ENCODE measurements at places on chromosomes 5 and 9.
A peak's percentile ranks its signal among the peaks of the same experiment; 100 is the strongest.

DNA sequence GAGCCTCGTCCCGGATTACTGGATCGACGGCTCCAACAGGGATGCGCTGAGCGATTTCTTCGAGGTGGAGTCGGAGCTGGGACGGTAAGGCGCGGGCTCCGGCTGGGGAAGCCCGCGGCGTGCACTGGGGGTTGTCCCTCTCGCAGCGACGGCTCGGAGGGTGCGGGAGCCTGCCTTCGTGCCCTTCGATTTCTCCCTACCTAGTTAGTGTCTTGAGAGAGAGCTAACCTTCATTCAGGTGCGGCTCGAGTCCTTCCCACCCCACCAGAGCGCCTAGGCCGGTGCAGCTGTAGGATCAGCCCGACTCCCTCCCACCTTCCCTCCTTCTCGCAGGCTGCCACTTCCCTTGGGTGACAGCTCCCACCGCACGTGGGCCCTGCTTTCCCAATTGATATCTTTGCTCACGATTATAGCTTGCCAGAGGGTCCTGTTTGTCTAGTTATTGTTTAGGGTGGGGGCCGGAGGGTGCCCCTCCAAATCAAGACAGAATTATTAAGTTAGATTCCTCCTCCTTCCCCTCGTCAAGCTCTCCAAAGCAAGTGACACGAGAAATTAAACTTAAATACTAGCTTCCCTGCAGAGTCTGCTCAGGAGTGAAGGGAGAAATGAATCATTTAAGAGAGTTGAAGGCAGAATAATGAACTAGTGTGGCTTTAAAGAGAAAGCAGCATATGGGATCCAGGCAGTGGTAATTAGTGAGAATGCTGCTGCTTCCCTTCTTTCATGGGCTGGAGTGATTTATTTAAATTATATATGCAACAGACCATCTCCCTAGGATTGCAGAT is 569 bp downstream of the CAMK4 start:
- no peak for DNase-seq

- peak; percentile 48 for DNase-seq
Measured at GRCh38 chr9:130043654-130044623, 950 bp upstream of the FNBP1 start.

DNA sequence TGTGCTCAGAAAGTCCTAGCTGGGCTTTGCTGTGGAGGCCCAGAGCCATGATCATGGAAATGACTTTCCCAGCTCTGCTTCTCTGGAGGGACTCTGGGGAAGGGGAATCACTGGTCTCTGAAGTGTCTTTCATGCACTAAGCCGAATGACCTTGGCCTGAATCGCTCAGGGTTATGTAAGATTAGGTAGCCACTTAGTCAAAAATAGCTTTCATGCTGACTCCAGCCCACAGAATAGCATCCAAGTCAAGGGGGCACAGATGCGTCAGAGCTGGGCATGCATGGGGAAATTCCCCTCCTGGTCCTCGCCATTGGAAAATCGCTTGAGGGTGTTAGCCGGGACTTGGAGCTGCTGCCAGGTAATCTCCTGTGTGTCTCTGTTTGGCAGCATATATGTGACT is 36.1 kb upstream of the PPARGC1B start:
- no peak for DNase-seq

GRCh38 chr9:121915304-121915625 is 177.8 kb downstream of the TTLL11 start:
- no peak for DNase-seq

DNA sequence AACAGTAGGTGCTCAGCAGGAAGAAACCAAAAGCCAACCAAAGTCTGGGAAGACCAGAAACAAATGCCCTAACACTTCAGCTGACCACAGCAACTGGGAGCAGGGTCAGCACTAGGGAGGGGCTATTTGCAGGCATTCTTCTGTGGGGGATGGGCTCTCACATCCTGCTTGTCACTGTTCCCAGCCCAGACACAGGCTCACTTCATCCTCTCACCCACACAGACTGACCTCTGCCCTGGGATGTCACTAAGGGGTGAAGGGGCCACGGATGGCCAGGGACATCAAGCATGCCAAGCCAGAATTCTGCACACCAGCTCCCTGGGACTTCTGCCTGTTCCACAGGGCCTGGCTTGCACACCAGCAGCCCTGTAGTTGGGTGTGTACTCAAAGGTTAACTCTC is 28.7 kb downstream of the GFRA3 start:
- no peak for DNase-seq

GRCh38 chr9:34987160-34987901 is 2.2 kb upstream of the DNAJB5 start:
- DNase-seq: no peak

DNA sequence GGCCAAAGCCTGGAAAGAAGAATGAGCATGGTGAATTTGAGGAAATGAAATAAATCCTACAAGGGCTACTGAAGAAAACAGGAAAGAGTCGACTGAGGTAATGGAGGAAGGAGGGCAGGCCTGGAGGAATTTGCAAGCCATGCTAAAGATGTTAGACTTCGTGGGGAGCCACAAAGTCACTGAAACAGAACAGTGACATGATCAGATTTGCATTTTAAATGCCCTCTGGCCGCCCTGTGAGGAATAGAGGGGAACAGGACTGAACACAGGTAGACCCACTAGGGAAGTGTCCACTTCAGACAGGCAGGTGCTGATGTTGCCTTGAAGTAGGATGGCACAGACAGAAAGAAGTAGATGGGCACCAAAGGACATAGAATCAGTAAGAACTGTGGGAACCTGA is 42.8 kb upstream of the RLN1 start:
- no peak for DNase-seq

- no peak for DNase-seq
Measured at GRCh38 chr9:104861397-104861796, 66.6 kb downstream of the ABCA1 start.

- peak; percentile 29 for DNase-seq
Measured at GRCh38 chr5:142421228-142421617, 96.4 kb upstream of the SPRY4 start.

DNA sequence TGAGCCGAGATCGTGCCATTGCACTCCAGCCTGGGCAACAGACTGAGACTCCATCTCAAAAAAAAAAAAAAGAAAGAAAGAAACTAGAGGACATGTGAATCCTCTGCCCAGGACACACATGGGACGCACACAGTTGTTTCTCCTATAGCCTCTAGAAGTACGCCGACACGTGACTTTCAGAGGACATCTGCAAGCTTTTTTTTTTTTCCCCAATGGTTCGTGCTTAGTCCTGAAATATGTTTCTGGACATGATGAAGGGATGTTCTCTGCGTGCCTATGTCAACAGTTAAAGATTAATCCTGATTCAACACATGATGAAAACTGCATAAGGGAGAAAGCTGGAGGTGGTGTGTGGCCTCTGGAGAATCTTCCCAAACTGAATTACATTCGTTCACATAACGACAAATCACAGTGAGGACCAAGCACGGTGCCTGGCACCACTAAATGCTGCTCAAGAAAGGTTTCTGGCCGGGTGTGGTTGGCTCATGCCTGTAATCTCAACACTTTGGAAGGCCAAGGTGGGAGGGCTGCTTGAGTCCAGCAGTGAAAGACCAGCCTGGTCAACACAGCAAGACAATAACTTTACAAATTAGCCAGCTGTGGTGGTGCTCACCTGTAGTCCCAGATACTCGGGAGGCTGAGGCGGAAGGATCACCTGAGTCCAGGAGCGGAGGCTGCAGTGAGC is 9.8 kb downstream of the COL23A1 start:
- DNase-seq: no peak

GRCh38 chr9:80605793-80606192 is 1034.0 kb downstream of the TLE4 start:
- DNase-seq: no peak

DNA sequence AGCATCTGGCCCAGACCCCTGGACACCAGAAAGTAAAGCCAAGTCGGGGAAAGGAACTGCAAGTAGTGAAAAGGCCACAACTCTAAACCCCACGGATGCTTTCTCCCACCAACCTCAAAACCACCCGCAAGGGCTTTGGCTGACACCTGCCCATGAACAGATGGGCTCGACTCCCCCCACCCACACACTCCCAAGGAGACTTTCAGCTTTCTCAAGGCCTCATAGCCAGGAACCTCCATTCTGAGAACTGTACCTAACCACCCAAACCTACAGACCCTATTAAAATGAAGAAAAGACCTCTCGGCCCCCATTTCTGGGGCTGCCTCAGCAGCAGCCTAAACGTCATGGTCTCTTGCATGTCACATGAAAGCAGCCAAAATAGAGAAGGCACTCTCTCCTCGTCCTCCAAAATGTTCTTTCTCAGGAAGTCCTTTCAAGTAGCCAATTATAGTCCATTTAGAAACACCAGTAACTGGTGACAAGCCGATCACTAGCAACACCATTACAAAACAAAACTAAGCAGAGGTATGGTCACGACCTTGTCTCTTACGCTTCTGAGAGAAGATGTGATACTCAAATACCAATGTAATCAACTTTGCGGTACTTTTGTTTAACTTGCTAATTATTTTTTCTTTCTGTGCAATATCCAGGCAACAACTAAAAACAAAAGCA is 2.9 kb downstream of the B4GALT1 start:
- DNase-seq: no peak

DNA sequence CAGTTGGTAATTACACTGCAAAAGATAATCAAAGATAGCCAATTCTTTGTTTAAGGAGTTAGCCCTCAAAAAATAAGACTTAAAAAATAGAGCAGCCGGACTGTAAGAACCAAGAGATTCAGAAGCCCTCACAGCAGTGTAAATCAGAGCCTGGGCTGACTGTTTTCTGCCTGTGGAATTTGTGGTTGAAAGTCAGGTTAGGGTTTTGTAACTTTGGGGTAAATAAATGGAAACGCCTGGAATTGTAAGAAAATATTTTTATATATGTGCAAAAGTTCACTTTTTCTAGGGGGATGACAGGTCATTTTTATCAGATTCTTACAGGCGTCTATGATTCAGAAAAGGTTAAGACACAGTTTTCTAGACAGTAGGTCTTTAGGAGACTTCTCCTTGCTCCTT is 35.6 kb downstream of the KLHL3 start:
- no peak for DNase-seq

- DNase-seq: no peak
Measured at GRCh38 chr9:116760636-116761035, 73.5 kb downstream of the TRIM32 start.

DNA sequence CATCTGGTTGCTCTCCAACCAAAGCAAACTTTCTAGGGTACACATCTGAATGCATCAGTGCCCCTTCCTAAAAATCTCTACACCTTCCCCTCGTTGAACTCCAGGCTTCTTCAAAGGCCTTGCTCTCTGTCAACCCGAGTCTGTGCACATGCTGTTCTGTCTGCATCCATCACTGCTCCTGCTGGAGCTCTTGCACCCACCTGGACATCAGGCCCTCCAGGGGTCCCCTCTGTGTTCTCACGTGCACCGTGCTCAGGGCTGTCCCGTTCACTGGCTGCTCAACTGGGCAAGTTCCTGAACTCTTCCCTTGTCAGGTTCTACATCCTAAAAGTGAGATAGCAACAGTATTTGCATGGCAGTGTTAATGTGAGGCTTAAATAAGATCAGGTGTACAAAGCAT is 62.7 kb upstream of the ANGPTL2 start:
- DNase-seq: no peak

DNA sequence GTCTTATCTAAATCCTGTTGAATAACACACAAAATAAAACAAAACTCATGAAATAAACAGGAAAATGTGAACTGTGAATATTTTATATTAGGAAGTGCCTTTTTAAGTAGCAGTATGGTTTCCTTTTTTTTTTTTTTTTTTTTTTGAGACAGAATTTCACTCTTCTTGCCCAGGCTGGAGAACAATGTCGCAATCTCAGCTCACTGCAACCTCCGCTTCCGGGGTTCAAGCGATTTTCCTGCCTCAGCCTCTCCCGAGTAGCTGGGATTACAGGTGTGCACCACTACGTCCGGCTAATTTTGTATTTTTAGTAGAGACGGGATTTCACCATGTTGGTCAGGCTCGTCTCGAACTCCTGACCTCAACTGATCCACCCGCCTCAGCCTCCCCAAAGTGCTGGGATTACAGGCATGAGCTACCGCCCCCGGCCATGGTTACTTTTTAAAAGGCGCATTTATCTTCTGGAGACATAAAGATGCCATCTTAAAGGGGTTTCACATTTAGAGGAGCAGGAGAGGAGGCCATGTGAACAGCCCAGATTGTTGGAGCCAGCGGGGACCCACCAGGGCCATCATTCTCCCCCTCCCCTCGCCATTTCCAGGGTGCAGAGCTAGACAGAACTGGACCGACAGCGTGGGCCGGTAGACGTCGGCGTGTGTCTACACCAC is 64.1 kb downstream of the ROR2 start:
- DNase-seq: no peak

GRCh38 chr5:138663561-138663960 is 88.4 kb upstream of the HSPA9 start:
- no peak for DNase-seq

- DNase-seq: no peak
Measured at GRCh38 chr9:17004500-17004899, 130.3 kb upstream of the CNTLN start.

DNA sequence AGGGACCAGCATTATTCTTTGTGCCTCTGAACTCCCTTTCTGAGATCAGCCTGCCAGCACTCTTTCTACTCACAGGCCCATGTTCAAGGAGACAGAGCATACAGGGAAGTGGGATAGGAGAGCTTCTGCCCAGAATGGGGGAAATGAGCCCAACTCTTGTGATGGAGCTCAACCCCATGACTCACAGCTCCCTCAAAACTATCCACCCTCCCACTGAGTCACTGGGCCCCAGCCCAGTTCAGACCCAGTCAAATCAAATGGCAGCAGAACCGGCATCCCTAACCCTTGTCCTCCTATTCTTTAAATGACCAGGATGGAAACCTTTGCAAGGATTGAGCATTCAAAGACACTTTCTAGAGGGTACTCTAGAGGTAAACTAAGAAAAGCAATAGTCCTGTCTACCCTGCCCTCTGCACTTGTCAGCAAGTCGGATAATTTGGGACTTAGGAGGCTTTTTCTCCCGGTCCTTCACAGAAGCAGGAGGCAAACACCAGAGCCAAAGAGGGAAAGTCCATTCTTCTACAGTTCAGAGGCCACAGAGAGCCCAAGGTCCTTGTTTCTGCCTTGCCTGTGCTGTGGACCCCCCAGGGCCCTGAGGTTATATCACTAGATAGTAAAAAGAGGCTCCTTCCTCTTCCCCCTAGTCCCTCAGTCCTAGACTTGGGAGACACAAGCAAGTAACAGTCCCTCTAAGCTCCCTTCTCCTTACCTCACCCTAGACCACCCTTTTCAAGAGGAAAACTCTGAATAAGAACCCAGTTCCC is 3.2 kb downstream of the ATOSB start:
- DNase-seq: no peak

DNA sequence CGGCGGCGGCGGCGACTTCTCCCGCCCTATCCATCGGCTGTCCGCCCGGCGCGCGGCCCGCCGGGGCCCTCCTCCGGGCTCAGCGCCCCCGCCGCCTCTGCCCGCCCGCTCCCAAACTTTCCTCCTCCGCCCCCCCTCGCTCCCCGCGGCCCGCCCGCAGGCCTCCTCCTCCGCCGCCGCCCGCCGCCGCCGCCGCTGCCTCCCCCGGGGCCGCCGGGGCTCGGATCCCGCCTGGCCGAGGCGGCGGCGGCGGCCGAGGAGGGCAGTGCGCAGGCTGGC is 460 bp upstream of the PBX3 start:
- DNase-seq: no peak

GRCh38 chr5:158977642-158978041 is 122.1 kb downstream of the EBF1 start:
- DNase-seq: no peak
